Activated CD8-positive, alpha-beta T cell treated with anti-CD3 and anti-CD28 coated beads for 36 hours (primary cell): ENCODE measurements at places on chromosomes 7 and 10.

DNA sequence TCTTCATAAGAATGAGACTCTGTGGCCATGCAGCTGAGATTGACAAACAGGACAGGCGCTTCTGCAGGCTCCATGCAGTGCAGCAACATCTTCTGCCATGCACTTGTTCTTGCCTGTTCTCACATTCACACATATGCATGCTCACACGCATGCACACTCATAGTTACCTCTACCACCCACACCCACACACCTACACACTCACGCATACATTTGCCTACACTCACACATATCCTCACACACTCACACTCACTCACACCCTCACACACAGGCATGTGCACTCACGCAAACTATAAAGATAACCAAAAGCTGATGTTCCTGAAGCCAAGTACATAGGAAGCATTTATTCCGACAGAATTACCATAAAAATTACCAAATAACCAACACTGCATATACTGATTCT lies 15.7 kb downstream of the GLI3 start:
- DNase-seq = no peak

DNA sequence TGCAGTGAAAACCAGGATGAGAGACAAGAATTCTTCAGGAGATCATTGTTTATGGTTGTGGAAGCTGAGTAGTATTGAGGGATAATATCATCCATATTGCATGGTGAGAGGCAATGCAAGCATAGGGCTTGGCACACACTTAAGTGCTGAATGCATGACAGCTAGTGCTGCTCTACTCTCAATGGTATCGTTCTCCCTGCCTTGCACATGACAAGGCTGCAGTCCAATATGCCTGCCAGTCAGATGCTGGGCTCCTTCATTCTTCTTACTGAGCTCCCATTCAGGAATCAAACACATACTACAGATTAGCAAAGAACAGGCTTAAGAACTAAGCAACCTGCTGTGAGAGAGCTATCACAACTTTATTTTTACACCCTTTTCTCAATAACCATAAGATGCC lies 72.2 kb downstream of the SORCS1 start:
- DNase-seq = no peak

GRCh38 chr7:80357530-80357929 lies 154.3 kb downstream of the GNAT3 start:
- no peak for DNase-seq

DNA sequence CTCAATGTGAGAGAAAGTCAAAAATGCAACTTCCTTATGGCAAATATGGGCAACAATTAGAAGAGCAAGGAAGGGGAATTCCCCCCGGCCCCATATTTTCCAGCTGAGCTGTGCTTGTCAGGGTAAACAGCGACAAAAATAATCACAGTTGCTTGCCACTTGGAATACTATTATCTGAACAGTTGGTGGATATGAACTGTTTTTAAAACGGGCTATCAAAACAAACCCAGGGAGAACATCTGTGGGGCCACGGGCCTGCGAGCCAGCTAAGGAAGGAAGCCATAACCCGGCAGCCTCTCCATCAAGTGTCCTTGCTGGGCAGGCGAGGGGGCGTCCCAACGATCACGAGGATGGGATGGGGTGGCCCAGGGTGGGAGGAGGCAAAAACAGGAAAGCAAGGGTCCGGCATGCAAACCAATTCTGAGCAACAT lies 228.4 kb downstream of the ARHGAP12 start:
- no peak for DNase-seq

DNA sequence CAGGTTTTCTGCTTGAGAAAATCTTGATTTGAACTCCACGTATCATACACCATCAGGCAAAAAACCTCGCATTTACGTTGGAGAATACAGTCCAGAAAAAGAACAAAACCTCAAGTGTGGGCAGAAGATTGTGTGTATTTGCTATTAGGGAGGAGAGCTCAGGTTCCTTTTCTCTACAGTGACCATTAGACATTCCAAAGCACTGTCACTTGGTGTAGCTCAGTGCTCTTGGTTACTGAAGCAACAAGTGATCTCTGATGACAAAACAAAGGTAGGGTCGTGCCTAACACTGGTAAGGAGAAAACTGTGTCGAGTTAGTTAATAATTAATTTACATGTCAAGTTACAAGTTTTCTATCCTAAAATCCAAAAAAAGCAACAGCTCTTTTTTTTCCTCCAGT lies 72.6 kb downstream of the C1GALT1 start:
- DNase-seq = no peak
